Bronchial epithelial cell (primary cell): ENCODE measurements at places on chromosomes 7 and 10. TPM values are rescaled to one million over a fixed set of nuclear protein-coding genes. Genes with fewer than 3 reads are reported as not detected.

GRCh38 chr7:3069771-3070449 is 26.2 kb upstream of the CARD11 start:
- no peak for DNase-seq

DNA sequence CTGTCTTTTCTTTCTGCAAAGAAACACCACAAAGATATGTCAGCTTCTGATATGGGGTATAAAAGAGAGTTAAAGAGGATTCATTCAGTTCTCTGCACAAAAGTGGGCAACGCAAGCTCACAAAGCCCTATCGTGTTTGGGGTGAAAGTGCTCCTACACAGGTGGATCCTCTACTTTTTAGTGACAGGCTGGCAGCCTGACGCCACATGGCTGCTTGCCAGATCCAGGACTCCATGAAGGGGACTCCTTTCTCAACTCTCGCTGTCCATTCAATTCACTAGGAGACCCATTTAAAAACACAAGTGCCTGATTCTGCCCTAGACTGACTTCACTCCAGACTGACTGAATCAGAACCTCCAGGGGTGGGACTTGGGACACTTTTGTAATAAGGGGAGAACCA is 8.0 kb downstream of the PARP12 start:
- no peak for DNase-seq

The SNCG gene
- 22.3 and 25.5 TPM in 2 replicates for total RNA-seq

DNA sequence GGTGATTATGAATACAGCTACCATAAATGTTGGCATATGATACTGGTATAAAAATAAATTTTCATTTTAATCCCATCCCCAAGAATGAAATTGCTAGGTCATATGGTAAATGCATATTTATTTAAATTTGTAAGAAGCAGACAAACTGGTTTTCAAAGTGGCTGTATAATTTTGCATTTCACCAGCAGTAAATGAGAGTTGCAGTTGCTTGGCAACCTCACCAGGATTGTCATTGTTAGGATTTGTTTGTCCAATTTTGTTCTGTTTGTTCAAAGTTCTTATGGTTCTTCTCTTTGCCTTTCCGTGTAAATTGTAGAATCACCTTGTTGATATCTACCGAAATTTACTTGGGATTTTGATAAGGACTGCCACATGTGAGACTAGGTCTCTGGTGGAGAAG is 237.4 kb downstream of the OTUD1 start:
- DNase-seq, result no peak

DNA sequence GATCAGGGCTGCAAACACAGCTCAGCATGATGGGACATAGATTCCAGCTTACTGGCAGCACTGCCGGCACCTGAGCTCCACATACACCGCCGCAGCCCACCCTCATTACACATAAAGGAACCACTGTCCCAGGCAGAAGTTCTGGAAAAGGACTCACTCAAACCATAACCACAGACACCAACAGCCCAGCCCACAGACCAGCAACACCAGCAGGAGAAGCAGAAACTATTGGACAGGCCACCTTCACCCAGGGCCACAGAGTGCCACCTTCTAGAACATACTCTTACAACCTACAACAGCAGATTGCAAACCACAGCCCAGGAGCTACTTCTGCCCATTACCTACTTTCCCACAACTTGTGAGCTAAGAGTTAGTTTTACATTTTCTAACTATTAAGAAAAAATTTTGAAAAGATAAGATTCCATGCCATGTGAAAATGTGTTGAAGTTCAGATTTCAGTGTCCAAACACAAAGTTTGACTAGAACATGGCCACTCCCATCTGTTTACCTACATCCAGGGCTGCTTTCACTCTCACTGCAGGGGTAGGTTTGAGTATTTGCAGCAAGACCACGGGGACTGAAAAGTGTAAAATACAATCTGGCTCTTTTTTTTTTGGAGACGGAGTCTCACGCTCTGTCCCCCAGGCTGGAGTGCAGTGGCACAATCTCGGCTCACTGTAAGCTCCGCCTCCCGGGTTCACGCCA is 153.0 kb downstream of the TNS3 start:
- DNase-seq, result no peak

The VPS37D gene
- 1.0 and 2.4 TPM in 2 replicates for total RNA-seq

The CNPY1 gene
- total RNA-seq, result not detected in 2 replicates

DNA sequence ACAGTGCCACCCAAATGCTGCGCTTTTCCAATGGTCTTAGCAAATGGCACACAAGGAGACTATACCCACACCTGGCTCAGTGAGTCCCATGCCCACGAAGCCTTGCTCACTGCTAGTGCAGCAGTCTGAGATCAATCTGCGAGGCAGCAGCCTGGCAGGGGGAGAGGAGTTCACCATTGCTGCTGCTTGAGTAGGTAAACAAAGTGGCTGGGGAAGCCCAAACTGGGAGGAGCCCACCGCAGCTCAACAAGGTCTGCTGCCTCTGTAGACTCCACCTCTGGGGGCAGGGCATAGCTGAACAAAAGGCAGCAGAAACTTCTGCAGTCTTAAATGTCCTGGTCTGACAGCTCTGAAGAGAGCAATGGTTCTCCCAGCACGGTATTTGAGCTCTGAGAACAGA is 891.2 kb downstream of the PCDH15 start:
- no peak for DNase-seq

DNA sequence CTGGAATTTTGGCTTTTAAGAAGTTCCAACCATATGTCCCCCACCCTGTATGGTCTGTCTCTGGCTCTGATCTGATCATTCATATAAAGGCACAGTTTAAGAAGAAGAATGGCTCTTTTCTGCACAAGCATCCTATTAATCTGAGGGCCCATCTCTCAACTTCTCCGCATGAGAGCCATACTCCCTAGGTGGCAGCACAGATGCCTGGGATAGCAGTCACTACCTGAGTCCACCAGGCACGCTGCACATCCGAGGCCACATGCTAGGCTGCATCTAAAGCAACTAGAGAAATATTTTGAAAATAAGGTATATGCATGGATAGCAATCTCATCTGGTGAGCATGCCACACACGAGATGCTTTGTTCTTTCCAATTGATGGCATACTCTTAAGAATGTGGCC is 565.5 kb downstream of the PARD3 start:
- DNase-seq, result no peak

DNA sequence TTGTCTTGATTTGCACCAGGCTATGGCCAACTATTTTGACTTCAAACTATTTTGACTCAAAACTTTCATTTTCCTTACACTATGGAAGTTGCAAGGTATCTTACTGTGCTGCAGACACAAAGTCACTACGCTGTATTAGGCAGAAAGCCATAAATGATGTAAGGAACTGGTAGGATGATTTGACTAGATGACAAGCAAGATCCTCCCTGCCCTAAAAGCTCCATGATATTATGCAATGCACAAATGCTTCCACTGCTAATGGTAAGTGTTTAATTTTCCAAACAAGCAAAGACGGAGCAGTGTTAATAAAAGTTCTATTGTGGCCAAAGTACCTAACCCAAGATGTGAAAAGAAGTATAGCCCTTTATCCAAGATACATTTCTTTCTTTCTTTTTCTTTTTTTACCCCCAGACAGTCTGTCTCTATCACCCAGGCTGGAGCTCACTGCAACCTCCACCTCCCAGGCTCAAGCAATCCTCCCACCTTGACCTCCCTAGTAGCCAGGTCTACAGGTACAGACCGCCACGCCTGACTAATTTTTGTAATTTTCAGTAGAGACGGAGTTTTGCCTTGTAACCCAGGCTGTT is 98.2 kb downstream of the ANK3 start:
- DNase-seq, result no peak

GRCh38 chr10:33307835-33308234 is 26.6 kb downstream of the NRP1 start:
- DNase-seq, result no peak
